Stimulated activated CD8-positive, alpha-beta memory T cell treated with anti-CD3 and anti-CD28 coated beads, Interleukin-12 subunit alpha, Interleukin-12 subunit beta, amount 100 ng/mL, for 4 hours (primary cell): ENCODE measurements at places on chromosomes 13 and 19.

GRCh38 chr19:8257052-8257443 is 47.9 kb downstream of the CERS4 start:
- no peak for DNase-seq

DNA sequence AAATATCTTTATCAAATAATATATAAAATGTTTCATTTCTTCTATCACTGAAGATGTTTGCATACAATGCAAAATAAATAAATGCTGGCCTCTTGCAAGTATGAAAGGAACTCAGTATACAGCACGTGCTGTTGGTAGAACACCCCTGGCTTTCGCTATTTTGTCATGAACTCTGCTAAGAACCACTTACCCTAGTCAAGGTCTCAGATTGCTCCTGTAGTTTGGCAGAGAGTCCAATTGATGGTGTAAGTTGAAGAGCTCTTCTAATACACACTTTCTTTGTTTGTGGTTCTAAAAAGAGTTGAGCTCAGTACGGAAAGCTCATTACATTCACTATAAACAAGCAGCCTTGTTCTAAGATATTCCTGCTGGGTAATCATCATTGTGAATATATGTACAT is 1258.9 kb downstream of the EFNB2 start:
- no peak for DNase-seq

DNA sequence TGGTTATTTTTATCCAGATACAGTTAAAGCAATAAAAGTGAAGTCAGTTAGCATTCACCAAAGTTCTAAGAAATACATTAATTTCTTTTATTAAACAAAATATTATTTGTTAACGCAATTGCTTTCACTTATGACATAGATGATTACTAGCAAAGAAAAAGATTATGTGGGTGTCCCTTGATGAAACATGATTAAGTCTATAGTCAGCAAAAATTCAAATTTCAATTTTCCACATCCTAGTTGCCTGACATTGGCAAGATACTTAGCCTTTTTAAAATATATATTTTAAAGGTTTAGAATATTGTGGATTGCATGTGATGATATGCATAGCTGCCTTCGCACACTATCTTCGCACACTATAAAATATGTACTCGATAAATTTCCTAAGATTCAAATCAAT is 1780.5 kb upstream of the MIR17HG start:
- DNase-seq, result no peak

DNA sequence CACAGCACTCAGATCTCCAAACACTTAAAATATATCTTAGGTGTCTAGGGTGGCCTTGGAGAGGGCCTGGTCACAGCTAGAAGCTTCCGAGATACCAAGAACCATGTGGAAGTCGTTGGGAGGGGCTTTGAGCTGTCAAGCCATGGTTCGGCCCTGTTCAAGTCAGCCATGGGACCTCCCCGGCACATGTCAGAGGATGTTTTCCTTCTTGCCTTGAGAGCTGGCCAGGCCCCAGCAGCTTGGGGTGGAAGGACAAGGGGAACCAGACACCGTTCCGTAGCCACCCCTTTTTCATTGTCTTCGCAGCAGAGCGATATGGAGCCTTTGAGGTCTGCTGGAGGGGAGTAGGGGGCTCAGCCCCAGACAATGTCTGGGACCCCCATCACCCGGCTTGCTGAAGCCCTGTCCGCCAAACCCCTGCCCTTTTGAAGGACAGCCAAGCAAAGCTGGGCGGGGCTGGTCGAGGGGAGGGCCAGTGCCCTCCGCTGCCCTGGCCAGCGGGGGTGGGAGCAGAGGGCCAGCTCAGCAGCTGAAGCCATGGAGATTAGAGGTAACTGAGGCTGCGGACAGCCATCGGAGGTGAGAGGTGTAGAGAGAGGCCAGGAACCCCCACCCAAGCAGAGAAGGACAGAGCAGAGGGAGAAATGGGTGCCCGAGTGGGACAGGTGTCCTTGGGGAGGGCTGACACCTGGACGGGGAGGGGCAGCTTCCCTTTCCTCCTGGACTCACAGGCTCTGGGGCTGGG is 435 bp downstream of the KLK11 start:
- no peak for DNase-seq

- DNase-seq, result no peak
Observed at GRCh38 chr13:74131227-74131626, 3.0 kb downstream of the KLF12 start.

DNA sequence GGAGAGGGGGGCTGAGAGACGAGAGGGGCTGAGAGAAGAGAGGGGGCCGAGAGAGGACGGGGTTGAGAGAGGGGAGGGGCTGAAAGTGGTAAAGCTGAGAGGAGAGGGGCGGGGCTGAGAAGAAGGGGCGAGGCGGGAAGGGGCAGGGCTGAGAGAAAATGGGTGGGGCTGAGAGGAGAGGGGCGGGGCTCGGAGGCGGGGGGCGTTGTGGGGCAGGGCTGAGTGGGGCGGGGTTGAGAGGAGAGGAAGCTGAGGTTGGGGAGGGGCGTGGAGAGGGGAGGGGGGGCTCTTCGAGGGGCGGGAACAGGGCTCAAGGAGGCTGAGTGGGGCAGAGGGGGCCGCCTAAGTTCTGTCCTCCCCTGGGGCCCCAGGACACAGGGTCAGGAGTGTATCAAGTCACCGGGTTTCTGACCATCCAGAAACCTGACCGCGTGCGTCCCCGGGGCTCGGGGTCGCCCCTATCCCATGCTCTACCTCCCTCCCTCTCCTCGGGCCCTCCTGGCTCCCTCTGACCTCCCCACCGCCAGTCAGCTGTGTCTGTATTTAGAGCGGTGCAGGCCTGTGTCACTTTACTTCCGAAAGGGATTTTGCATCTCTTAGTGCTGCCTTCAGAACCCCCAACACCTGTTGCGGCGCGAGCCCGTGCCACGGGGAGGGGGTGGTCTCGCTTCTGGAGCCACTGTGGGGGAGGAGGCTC is 38.6 kb upstream of the SEMA6B start:
- DNase-seq, result no peak

DNA sequence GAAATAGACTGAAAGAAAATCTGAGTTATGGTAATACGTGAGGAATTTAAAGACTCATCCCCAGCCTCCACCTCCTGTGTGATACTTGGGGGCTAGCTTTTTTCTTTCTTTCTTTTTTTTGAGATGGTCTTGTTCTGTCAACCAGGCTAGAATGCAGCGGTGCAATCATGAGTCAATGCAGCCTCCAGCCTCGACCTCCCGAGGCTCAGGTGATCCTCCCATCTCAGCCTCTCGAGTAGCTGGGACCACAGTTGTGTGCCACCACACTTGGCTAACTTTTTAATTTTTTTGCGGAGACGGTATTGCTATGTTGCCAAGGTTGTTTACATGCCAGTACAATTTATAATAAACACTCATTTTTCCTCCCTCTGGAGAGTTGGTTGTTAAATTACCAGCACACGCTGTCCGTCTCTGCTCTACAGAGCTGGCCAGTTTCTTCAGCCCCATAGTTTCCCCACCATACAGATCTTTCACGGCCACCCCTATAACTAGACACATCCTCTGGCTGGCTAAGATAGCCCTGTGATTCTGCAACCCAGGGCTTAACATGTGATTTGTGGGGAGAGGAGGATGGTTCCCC is 4.8 kb downstream of the TNFSF9 start:
- no peak for DNase-seq

DNA sequence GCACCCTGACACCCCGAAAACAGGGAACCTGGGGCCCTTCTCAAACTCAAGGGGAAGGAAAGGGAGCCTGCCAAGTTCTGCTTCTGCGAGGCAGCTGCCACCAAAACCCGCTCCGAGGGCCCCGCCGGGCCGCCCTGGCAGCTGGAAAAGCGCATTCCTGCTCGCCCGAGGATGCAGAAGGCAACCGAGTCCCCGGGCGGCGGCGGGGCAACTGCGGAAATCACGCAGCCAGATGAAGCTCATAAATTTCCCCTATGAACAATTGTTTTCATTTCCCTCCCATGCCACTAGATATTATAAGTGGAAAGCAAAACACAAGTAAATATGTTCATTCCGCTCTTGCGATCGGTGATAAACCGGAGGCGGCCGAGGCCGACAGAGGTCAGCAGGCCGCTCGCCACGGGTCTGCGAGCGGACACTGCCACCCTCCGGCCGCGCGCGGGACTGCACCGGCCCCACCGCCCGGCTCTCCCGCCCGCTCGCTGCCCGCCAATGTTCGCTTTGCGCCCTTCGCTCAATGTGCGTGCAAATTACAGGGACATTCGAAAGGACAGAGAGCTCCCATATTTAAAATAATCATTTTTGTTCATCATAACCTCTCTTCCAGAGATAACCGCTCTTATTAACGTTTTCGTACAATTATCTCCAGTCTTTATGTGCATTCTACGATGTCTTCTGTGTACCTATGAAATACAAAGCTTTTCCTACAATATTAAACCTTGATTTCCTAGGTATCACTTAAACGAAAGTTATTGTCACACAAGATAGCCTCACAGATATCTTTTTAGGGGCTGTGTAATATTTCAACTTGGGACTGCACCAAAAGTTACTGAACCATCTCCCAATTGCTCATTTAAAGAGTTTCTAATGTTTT is 120.8 kb upstream of the ZNF507 start:
- DNase-seq, result peak; percentile 19

- DNase-seq, result no peak
Observed at GRCh38 chr13:43831088-43831487, 44.3 kb upstream of the ENOX1 start.

GRCh38 chr19:51971624-51972023 is 15.0 kb downstream of the ZNF350 start:
- DNase-seq, result no peak

- no peak for DNase-seq
Observed at GRCh38 chr19:3443840-3444694, 36.3 kb downstream of the SMIM24 start.

GRCh38 chr19:49801966-49802661 is 11.0 kb downstream of the FUZ start:
- DNase-seq, result no peak

GRCh38 chr19:50626011-50626410 is 13.7 kb downstream of the SYT3 start:
- DNase-seq, result no peak

DNA sequence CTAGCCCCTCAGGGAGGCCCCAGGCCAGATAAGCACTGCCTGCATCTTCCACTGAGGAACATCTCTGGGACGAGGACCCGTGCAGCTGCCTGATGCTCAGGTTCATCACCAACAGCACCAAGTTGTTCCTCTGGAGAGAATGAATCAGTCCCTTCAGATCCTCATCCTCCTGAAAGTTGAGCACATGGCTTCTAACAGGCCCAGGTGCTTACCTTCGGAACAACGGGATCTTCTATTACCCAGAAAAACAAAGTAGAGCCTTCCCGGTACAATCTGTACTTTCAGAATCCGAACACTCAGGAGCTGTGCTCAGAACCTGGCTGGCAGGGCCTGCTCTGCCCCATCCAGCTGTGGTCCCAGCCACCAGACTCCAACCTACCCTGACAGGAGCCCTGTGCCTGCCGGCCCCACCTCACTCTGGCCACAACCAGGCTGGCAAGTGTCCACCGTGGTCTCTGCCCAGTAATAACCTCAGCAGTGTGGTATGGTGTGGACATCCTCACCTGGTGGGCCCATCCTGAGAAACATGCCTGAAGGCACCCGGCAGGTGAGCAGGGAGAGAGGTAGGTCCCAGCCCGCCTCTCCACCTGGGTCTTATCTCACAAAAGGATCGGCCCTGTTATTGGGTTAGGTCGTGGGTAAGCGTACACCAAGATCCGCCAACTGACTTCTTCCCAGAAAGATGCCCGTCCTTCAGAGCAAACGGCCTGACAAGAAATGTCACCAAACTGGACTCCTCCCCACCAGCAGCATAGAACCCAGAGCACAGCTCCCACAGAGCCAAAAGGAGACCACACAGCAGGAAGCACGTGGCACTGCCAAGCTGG is 34.1 kb downstream of the ELL start:
- no peak for DNase-seq

- no peak for DNase-seq
Observed at GRCh38 chr13:95698047-95698749, 21.3 kb downstream of the DNAJC3 start.

DNA sequence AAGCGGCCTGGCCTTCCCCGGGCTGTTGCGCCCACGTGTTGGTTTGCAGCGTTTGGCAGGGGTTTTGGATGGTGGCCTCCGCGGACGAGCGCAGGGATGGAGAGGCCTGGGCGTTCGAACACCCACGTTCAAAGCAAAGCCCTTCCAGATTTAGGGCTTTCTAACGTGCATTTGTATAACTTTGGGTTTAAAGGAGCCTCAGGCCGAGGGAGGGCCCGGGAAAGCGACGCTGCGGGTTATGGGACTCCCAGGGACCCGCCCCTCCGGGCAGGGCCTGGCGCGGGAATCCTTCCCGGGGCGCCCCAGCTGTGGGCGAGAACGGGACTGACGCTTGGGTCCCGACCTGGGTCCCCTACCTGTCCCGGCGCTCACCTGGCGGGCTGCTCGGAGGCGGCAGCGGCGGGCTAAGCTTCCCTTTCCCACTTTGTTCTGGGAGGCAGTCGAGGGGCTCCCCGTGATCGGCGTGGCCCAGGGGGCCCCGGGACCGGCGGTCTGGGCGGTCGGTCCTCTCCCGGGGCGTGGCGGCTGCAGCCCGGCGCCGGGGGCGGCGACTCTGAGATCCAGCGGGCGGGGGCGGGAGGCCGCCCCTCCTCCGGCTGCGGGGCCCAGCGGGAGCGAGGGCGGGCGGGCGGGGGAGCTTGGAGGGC is at the start of gene FBXO17:
FBXO17 (minus strand) TSS at position 529 of the 647 bp plus-strand sequence. CDS start 25,423 bp downstream, outside the sequence.
- DNase-seq, result no peak

- no peak for DNase-seq
Observed at GRCh38 chr13:104553186-104553585, 1487.0 kb upstream of the SLC10A2 start.

GRCh38 chr13:68257111-68257842 is 1027.1 kb upstream of the PCDH9 start:
- DNase-seq, result no peak

DNA sequence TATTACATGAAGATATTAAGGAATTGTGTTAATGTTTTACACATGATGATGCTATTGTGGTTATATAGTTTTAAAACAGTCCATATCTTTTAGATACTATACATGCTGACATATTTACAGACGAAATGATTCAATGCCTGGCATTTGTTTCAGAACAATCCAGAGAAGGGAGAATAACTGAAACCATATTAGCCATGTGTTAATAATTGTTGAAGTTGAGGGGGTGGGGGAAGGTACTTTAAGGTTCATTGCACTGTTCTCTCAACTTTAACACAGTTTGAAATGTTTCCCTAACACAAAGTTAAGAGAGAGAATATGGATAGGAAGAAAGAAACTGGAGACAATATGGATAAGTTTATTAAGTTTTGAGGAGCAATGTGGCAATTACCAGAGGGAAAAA is 5.8 kb downstream of the CRYL1 start:
- no peak for DNase-seq
